ENCODE measurements at places on chromosomes 6 and 20.

DNA sequence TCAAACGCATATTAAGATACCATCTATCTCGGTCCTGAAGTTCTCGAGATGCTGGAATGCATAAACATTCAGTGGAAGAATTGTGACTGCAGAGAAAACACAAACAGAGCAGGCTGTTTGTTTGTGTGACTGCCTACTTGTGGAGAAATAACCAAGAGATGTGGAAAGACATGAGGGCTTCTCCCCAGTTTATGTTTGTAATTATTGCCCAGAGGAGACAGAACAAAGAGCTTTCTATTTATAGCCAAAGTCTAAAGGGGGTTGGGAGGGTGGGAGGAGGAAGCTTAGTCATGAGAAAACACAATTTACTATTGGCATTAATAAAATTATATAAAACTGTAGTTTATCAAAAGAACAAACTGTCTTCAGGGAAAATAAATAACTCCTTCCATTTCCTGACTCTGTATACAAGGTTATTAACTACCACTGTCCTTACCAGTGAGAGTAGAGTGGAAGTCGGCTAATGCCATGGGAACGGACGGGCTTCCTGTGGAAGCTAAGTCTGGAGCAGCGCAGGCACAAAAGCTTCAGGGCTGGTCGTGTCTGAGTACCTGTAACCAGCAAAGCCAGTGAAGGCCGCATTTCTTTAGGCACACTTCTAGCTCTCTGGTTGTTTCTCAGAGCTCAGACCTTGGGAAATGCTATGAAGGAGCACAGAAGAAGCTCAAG lies 200.2 kb upstream of the SUPT3H start:
- peak; percentile 40 for DNase-seq

DNA sequence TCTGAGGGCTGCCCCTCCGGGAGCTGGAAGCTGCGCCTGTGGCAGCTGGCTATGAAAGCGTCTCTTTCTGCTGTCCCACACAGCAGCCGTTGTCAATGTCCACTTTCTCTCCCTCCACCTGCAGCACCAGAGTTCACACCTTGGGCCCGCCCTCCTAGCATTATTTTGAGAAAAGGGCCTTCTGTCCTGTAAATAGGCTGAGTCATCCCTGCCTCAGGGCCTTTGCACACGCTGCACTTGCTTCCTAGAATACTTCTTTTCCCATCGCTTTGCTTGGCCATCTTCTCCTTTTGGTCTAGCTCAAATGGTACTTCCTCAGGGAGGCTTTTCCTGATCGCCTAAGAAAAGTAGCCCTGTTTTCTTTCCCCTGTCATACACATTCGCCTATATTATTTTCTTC lies 69.3 kb upstream of the ZNFX1 start:
- no peak for DNase-seq

- no peak for DNase-seq
Measured at GRCh38 chr6:92892626-92893170, 526.7 kb downstream of the EPHA7 start.

DNA sequence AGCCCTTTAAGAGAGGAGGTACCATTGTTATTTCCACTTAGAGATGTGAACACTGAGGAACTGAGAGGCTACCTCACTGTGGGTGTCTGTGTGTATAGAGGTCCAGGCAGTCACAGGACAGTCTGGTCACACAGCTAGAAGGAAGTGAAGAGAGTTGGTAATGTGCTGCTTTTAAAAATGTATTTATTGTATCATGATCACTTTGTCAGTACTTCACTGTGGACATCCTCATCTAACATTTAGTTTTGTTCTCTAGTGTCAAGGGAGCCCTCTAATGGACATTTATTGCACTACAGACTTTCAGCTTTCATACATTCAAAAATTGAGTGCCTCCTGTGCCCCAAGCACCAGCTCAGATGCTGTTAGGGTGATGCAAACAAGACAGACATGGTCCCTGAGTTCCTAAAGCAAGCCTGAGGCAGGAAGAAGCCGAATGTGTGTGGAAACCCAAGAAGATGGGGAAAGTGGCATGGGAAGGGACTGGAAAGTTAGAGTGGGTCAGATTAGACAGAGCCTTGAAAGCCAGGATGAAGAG lies 123.0 kb downstream of the SLC16A10 start:
- DNase-seq: peak; percentile 63

GRCh38 chr6:84773431-84774156 lies 9.2 kb upstream of the TBX18 start:
- DNase-seq: no peak

GRCh38 chr20:59331721-59332329 lies 31.4 kb downstream of the EDN3 start:
- DNase-seq: no peak

- no peak for DNase-seq
Measured at GRCh38 chr20:50487397-50487796, 22.8 kb upstream of the PTPN1 start.

DNA sequence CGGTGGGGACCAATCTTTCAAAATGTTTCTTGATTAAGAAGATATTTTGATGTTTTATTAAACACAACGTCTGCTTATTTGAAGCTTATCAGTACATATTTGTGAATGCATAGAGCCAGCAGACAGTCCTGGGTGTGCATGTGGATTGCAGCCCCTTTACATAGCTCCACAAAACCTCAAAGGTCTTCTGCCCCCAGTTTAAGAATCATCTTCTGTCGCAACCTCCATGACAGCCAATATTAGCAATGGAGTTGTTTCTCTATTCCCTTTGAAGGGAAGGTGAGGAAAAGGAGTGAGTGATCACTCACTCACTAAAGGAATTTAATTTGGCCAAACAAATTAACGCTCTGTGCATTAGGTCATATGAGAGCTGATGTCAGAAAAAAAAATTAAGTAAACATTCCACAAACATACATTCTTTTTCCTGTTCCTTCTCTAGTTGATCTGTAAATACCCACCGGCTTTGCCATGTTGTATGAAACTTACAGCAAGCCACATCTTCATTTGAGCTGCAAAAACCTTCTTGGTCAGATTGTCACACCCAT lies 152.9 kb downstream of the SIM1 start:
- DNase-seq: no peak

- DNase-seq: no peak
Measured at GRCh38 chr6:111280445-111280955, 193.2 kb downstream of the SLC16A10 start.

- no peak for DNase-seq
Measured at GRCh38 chr6:90039911-90040310, 145.6 kb downstream of the GJA10 start.

GRCh38 chr6:143223895-143224294 lies 163.2 kb downstream of the AIG1 start:
- DNase-seq: no peak

- DNase-seq: no peak
Measured at GRCh38 chr20:49866051-49866450, 49.3 kb downstream of the SPATA2 start.

GRCh38 chr6:42411406-42411805 lies 40.3 kb downstream of the TRERF1 start:
- DNase-seq: no peak

DNA sequence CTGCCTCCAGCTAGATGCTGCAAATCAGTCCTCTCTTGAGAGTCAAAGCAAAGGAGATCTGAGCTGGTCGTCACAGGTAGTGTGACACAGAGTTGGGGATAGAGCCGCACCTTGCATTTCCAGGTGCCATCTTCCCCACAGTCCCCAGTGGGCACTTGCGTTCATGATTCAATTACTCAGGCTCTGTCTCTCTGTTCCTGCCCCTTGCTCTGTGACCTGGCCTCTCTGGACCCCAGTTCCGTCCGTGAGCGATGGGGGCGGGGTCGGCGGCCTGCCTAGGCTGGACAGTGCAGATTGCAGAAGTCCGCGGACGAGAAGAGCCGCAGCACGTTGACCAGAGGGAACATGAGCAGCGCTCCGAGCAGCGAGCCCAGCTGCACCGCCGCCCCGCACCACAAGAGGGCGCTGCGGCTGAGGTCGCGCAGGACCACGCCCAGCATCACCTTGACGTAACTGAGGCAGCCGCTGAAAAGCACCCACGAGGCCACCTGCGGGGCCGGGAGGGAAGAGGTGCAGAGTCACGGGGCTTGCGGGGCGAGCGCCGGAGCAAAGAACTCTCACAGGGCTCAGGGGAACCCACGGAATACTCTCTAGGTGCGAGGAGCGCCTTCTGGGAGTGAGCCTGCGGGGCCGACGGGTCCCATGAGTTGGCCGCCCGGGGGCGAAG lies 7.4 kb downstream of the SLC52A3 start:
- DNase-seq: no peak

DNA sequence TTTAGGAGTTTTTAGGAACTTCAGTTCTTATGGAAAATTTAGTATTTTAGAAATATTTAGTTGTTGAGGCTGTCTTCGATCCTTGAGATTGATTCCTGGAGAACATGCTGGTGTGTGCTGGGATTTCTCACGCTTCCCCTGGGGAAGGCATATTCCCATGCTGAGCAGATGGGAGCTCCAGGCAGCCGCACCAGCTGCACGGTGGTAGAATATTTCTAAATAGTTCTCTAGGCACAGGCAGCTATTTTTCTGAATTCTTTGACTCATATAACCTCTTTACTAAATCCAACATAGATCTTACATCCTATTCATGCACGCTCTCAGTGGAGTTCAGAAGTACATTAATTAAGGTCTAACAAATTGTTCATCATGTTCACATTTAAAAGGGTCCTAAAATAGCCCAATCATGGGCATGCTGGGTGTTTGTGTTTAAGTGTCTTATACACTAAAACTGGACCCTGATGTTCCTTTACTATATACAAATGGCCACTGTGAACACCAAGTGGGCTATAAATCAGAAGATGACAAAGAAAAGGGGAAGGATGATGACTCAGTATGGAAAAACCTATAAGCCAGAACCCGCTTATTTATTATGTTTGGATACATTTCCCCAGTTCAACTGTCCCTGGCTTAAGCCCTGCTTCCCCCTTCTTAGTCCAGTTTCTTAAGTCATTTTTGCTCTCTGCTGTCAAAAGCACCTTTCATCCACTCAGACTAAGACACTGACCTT lies 138.5 kb downstream of the UST start:
- peak; percentile 22 for DNase-seq

GRCh38 chr6:44653761-44654218 lies 266.3 kb downstream of the CDC5L start:
- no peak for DNase-seq

GRCh38 chr6:131135244-131136020 lies at the start of gene AKAP7:
AKAP7 (plus strand) TSS chr6:131135467; CDS start chr6:131135764, 297 bp downstream.
- peak; percentile 54 for DNase-seq

DNA sequence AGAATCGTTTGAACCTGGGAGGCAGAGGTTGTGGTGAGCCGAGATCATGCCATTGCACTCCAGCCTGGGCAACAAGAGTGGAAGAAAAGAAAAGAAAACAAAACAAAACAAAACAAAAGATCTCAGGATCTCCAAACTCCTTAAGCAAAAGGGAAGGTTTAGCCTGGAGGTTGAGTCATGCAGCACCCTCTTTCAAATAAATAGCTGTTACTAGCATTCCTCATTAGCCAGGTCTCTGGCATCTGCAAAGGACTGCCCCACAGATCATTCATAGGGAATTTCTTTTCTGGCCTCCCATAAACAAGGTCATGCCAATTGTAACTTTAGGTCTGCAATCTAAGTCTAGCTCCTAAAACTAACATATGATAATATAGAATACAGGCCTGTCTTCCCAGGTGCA lies 37.2 kb downstream of the EDN1 start:
- DNase-seq: no peak

DNA sequence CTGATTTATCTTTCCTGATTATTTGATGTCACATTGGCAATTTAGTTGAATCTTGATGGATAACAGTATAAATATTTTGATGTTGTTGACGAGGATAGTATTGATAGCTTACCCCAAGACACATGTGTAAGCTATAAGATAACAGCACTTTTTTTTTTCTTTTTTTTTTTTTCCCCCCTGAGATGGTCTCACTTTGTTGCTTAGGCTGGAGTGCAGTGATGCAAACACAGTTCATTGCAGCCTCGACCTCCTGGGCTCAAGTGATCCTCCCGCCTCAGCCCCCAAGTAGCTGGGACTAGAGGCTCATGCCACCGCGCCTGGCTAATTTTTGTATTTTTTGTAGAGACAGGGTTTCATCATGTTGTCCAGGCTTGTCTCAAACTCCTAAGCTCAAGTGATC lies 21.8 kb downstream of the MYO6 start:
- no peak for DNase-seq

GRCh38 chr6:124963416-124963785 lies 1.2 kb downstream of the RNF217 start:
- no peak for DNase-seq

GRCh38 chr6:135853227-135853626 lies 1.7 kb downstream of the PDE7B start:
- peak; percentile 58 for DNase-seq

DNA sequence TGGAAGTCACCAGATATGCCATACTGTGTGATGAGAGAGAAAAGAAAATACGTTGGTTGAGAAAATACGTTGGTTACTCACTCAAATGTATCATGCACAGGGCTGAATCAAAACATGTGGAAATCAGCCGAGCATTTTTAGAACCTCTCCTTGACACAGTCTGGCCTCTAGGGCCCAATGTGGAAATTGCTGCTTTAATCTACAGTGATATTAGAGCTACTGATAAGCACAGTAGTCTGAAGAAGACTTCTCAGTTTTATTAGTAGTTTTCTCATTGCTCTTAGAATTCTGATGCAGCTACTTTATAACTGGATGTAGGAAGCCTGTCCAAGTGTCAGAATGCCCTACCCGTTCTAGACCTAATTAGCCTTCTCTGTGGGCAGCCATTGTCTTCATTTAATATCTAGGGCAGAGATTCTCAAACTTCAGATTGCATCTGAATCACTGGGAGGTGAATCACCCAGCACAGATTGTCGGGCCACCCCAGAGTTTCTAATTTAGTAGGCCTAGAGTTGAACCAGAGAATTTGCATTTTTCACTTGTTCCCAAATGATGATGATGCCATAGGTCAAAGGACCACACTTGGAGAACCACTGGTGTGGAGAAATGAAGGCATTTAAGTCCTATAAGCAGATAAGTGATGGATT lies 229.1 kb downstream of the PLCB1 start:
- no peak for DNase-seq

- peak; percentile 2 for DNase-seq
Measured at GRCh38 chr6:114419175-114419574, 76.4 kb upstream of the HS3ST5 start.

GRCh38 chr20:1863296-1863695 lies 31.9 kb upstream of the SIRPA start:
- DNase-seq: peak; percentile 29

- peak; percentile 32 for DNase-seq
Measured at GRCh38 chr6:142692942-142693341, 252.0 kb downstream of the HIVEP2 start.

GRCh38 chr6:143896126-143896860 lies 32.0 kb downstream of the ZC2HC1B start:
- no peak for DNase-seq

DNA sequence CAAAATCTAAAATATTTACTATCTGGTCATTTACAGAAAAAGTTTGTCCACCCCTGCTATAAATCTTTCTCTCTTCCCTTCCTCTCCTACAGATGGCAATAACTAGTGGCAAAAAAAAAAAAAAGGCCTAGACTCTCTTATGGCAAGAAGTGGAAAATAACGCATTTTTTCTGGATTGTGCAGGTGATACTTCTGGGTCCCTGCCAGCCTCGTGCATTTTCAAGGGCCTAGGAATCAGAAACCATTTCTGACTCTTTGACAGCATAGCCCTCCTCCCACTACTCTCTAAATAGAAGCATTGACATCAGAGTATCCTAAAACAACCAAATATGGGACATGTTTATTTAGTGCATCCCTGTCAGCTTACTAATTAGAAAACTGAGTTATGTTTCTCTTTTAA lies 251.0 kb downstream of the KHDC1L start:
- no peak for DNase-seq
